ENCODE measurements at places on chromosomes 3 and 15. TPM values are rescaled to one million over a fixed set of nuclear protein-coding genes. Genes with fewer than 3 reads are reported as not detected.

Gene PXYLP1
- polyA plus RNA-seq: 3.3 TPM

Gene CACNA1D
- polyA plus RNA-seq: 0.26 TPM

Gene DNAH12
- polyA plus RNA-seq: 0.02 TPM

Gene SPESP1
- 12.8 TPM for polyA plus RNA-seq

Gene MYH15
- polyA plus RNA-seq: 1.7 TPM

Gene ZNF385D
- polyA plus RNA-seq: 7.1 TPM

Gene CHL1
- not detected for polyA plus RNA-seq

Gene ANKUB1
- 0.15 TPM for polyA plus RNA-seq

Gene GATA2
- polyA plus RNA-seq: 0.10 TPM

Gene THRB
- 4.0 TPM for polyA plus RNA-seq

Gene CYP11A1
- polyA plus RNA-seq: not detected

Gene CCK
- 0.99 TPM for polyA plus RNA-seq

Gene CCNB2
- polyA plus RNA-seq: 67.7 TPM

Gene NDN
- polyA plus RNA-seq: 0.06 TPM

Gene C3orf62
- 2.4 TPM for polyA plus RNA-seq

Gene ADAMTSL3
- polyA plus RNA-seq: 0.02 TPM

Gene LAMB2
- 150 TPM for polyA plus RNA-seq

Gene MCF2L2
- polyA plus RNA-seq: 0.26 TPM

Gene PODXL2
- 0.11 TPM for polyA plus RNA-seq

Gene HYAL1
- polyA plus RNA-seq: 2.5 TPM

Gene GNAT1
- polyA plus RNA-seq: 0.05 TPM

Gene RUBCN
- 17.7 TPM for polyA plus RNA-seq

Gene CAPN3
- 3.6 TPM for polyA plus RNA-seq

Gene TTLL13
- polyA plus RNA-seq: 0.02 TPM

Gene SLC15A2
- 0.29 TPM for polyA plus RNA-seq

Gene LRRIQ4
- not detected for polyA plus RNA-seq

Gene IMPG2
- polyA plus RNA-seq: 0.05 TPM

Gene ECE2
- polyA plus RNA-seq: not detected

Gene FILIP1L
- polyA plus RNA-seq: 3.7 TPM

Gene LYZL4
- polyA plus RNA-seq: not detected

Gene TICRR
- 8.3 TPM for polyA plus RNA-seq

Gene MESP1
- polyA plus RNA-seq: not detected

Gene BOC
- polyA plus RNA-seq: 16.5 TPM

Gene HAUS2
- 23.0 TPM for polyA plus RNA-seq

Gene SOX2
- polyA plus RNA-seq: not detected

Gene MIX23
- 16.0 TPM for polyA plus RNA-seq

Gene HTR3E
- polyA plus RNA-seq: not detected

Gene SLC2A2
- not detected for polyA plus RNA-seq

Gene MORC1
- not detected for polyA plus RNA-seq

Gene TRH
- polyA plus RNA-seq: not detected

Gene APH1B
- 4.9 TPM for polyA plus RNA-seq

Gene CACNA2D2
- 0.03 TPM for polyA plus RNA-seq

Gene PARP9
- 6.4 TPM for polyA plus RNA-seq

Gene MRPS25
- polyA plus RNA-seq: 45.6 TPM

Gene LMAN1L
- polyA plus RNA-seq: not detected

Gene RPP14
- polyA plus RNA-seq: 12.4 TPM

Gene TMCO5A
- polyA plus RNA-seq: not detected

Gene SFMBT1
- polyA plus RNA-seq: 5.7 TPM

Gene P2RY12
- not detected for polyA plus RNA-seq

Gene TAGLN3
- 16.4 TPM for polyA plus RNA-seq

Gene MOBP
- not detected for polyA plus RNA-seq

Gene CEP63
- 9.0 TPM for polyA plus RNA-seq

Gene TNNC1
- polyA plus RNA-seq: 0.15 TPM
